ENCODE measurements at places on chromosomes 3 and 15. TPM values are rescaled to one million over a fixed set of nuclear protein-coding genes. Genes with fewer than 3 reads are reported as not detected.

- H3K4me3 ChIP-seq = no peak overlapping the region
- H3K36me3 ChIP-seq = no peaks in the 10 kb centered on the region
- DNase-seq = no peak
- H3K4me1 ChIP-seq = peaks cover 2% of the 10 kb centered on the region
- H3K27me3 ChIP-seq = no peaks in the 10 kb centered on the region
These were observed 161.0 kb upstream of the CTDSPL start for GRCh38 chr3:37700466-37701248.

DNA sequence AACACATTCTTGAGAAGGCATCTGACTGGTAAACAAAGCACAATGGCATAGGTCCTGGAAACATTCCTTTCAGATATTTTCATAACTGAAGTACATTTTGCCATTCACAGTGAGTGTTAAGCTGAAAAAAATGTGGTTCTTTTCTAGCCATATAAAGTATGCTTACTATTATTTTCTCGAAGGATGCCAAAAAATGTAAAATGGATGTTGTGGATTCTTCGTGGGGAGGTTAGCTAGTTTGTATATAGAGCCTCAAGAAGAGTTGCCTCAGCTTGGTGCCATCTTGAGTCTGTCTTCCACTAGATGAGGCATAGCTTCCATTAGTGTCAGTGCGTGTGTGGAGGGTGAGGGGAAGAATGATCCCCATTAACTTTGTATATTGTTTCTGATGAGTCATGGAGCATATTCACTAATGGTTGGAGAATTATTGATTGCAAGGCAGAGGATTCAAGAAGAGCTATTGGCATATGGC, 4.1 kb downstream of the MBNL1 start:
- no peaks in the 10 kb centered on the region for H3K27me3 ChIP-seq
- no peaks in the 10 kb centered on the region for H3K36me3 ChIP-seq
- H3K4me3 ChIP-seq = no peak overlapping the region
- no peak for DNase-seq

GRCh38 chr15:79815468-79815867, 81.3 kb downstream of the MTHFS start:
- H3K36me3 ChIP-seq = no peaks in the 10 kb centered on the region
- H3K27me3 ChIP-seq = no peaks in the 10 kb centered on the region
- DNase-seq = no peak

DNA sequence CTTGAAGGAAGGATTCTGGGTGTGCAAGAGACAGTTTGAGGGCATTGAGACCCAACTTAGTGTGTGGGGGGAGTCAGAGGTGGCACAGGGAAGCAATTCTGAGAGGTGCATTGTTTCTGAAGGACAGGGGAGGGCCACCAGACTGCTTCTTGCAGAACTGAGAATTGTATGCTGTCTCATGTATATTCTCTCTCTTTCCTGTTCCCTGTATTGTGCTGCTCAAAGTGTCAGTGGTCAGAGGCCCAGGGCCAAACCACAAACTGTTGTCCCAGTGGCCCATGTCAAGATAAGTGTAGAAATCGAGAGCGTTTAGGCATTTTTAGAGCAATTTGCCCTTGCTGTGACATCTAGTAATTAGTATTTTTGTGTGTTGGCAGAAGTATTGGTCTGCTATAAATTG, 567.1 kb downstream of the EDEM1 start:
- H3K4me3 ChIP-seq = no peak overlapping the region
- no peaks in the 10 kb centered on the region for H3K27me3 ChIP-seq
- no peak overlapping the region for H3K27ac ChIP-seq

DNA sequence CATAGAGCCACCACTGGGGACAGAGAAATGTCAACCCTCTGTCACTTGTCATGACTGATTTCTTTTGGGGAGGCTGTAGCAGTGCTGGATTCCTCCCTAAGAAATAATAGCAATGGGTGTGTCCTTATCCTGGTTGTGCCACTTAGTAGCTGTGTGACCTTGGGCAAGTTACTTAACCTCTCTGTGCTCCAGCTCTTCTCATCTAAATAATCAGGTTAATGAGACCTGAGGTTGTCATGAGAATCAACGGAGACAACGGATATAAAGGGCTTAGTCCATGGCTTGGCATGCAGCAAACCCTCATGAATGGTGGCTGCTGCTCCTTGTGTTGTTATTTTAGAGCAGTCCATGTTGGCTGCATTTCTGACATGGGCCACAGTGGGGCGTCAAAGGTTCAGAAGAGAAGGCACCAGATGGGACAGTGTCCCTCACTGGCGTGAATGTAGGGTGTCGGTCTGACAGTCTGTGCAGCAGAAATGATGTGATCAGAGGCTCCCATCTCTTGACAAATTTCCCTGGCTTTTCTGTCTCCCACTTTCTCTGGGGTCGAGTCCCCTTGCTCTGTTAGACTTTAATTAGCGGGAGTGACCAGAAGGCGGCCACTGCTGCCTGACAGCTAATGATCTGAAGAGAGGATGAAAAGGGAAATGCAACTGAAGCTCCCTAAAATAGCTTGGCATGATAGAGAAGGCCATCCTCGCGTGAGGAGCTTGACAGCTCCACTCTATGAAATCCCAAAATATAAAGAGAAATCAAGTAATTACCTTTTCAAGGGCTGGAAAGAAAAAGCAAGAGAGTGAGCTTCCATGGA, 209.4 kb downstream of the CADPS start:
- no peaks in the 10 kb centered on the region for H3K27me3 ChIP-seq
- no peak overlapping the region for H3K4me3 ChIP-seq
- no peak overlapping the region for H3K27ac ChIP-seq

- no peak for DNase-seq
- no peak overlapping the region for H3K4me3 ChIP-seq
- H3K36me3 ChIP-seq = no peaks in the 10 kb centered on the region
- H3K4me1 ChIP-seq = peaks cover 4% of the 10 kb centered on the region
- H3K27ac ChIP-seq = no peak overlapping the region
- no peaks in the 10 kb centered on the region for H3K27me3 ChIP-seq
These were observed 14.3 kb downstream of the AKAP13 start for GRCh38 chr15:85394554-85395333.

Gene NR1I2
- 0.23 TPM for total RNA-seq

Gene KIF23
- total RNA-seq = 2.0 TPM

Data from ovary (tissue), 10 donors.